ENCODE measurements at places on chromosomes 6 and 20. TPM values are rescaled to one million over a fixed set of nuclear protein-coding genes. Genes with fewer than 3 reads are reported as not detected.
A peak's percentile ranks its signal among the peaks of the same experiment; 100 is the strongest.

- no peak for DNase-seq
These were observed 93.7 kb upstream of the CBLN4 start for GRCh38 chr20:56098981-56099500.

DNA sequence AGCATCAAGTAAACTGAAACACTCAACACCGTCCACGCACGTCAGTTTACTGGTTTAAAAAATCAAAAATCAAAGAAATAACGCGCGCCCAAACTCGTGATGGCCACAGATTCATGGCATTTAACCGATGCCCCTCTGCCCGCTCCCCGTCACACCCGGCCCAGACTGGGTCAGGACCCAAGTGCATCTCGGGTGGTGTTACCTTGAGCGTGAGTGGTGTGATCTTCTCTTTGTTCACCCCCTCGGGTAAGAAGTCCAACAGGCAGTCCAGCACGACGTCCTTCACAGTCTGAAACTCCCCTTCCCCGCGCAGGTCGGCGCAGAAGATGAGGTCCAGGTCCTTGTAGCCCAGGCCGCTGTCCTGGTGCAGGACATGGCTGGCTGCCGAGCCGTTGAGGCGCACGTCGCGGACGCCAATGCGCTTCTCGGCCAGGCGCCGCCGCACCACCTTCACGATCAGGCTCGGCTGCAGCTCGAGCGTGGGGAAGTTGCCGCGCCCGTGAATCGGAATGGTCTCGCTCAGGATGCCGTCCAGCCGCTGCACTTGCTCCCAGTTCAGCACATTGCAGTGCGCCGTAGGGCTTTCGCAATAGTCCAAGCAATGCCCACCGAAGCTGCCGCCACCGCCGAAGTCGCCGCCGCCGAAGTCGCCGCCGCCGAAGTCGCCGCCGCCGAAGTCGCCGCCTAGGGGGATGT lies 945 bp downstream of the TENT5A start:
- peak; percentile 73 for DNase-seq

DNA sequence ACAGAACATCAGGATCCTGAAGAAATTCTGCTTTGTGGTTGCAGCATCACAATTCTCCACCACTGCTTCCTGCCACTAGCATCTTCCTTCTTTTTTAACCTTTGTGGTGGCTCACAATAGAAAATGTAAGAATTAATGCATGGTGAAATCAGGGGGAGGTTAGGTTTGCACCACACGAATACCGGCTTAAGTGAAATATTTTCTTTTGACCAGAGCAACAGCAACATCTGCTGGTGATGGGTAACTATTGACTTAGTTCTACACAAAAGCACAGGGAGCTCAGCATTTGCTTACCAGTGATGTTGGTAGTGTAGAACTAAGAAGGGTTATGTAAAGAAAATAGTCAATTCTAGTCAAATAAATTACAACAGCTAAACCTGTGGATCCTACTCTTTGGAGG lies 280.5 kb downstream of the SYNE1 start:
- no peak for DNase-seq

- DNase-seq: no peak
These were observed 78.0 kb upstream of the NHSL1 start for GRCh38 chr6:138577151-138577915.

GRCh38 chr20:32536851-32537656 lies 48.1 kb downstream of the NOL4L start:
- DNase-seq: peak; percentile 74

DNA sequence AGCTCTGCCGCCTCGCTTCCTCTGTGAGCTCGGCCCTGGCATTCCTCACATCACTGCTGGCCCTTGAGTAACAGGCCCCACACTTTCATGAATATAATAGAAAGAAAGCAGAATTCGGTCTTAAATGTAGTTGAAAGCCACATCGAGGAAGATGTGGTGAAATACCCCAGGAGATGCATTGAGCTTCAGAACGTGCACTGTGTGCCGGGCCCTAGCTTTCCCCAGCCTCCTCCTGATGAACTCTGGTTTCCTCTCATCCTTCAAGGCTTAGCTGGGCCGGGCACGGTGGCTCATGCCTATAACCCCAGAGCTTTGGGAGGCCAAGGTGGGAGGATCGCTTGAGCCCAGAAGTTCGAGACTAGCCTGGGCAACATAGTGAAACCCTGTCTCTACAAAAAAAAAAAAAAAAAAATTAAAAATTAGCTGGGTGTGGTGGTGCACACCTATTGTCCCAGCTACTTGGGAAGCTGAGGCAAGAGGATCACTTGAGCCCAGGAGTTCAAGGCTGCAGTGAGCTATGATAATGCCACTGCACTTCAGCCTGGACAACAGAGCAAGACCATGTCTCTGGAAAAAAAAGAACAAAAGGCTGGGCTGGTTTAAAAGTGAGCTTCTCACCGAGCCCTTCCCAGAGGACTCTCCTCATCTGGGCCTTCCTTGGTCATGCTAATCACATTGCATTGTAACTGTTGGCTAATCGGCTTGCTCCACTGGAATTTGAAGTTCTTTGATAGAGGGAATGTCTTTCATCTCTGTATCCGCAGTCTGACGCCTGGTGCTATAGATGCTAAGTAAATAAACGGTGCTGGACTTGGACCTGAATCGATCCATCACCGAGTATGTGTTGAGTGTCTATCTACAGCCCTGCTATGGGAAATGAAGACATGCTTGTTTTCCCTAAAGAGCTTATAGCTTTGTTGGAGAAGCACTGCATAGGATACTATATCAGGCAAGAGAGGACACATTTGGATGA lies 43.8 kb upstream of the FOXQ1 start:
- DNase-seq: no peak

Gene ZBP1
- polyA plus RNA-seq: 0.16 TPM

- DNase-seq: peak; percentile 46
These were observed 534 bp downstream of the NANP start for GRCh38 chr20:25623225-25623735.

Gene MUCL3
- not detected for polyA plus RNA-seq

Gene IP6K3
- polyA plus RNA-seq: 14.4 TPM

Gene TRIM40
- polyA plus RNA-seq: not detected

- no peak for DNase-seq
These were observed 7.5 kb upstream of the HRH3 start for GRCh38 chr20:62227591-62227976.

DNA sequence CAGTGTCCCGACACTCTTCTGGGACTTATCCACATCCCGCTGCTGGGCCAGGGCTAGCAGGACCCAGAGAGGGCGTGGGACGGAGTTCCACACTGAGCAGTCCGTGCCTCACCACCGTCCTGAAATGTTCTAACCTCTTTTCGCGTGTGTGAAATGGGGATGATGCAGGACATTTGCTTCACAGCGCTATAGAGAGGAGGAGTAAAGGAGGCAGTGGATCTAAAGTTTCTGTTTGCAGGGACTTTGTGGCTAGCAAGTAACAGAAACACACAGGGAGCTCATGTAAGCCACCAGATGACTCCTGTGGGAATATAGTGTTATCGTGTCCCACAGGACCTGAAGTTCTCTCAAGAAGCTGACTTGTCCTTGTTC lies 634 bp downstream of the ITPA start:
- DNase-seq: no peak
